EH (cell line): ENCODE measurements at places on chromosomes 7 and 10.

GRCh38 chr10:50554376-50554994 is 69.3 kb downstream of the SGMS1 start:
- no peak for DNase-seq

GRCh38 chr10:3122486-3123205 is 49.9 kb downstream of the PITRM1 start:
- no peak for DNase-seq

DNA sequence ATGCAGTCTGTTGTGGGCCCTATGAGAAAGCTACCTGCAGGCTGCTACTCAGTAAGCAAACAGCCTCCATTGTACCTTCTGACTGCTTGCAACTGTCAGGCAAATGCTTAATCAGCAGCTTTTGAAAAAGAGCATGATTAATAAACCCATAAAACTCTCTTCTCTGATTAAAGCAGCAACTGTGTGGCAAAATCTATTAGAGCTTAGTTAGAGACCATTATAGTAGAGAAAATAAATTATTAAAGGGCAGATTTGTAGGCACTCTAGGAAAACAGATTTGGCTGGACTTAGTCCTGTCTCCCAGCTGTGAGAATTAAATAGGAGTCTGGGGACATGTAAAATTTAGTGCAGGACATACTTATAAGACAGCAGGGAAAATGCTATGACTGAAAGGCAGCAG is 132.5 kb upstream of the WNT16 start:
- DNase-seq, result no peak

GRCh38 chr7:29306319-29306991 is 111.9 kb downstream of the CHN2 start:
- no peak for DNase-seq

- no peak for DNase-seq
These were observed 13.0 kb upstream of the NDUFA5 start for GRCh38 chr7:123570390-123571182.

GRCh38 chr10:127391875-127392274 is 157.2 kb upstream of the NPS start:
- DNase-seq, result no peak

GRCh38 chr7:54637712-54638396 is 95.7 kb downstream of the VSTM2A start:
- no peak for DNase-seq

- DNase-seq, result no peak
These were observed 43.5 kb downstream of the NUP205 start for GRCh38 chr7:135601182-135601581.
